ENCODE measurements at places on chromosomes 2 and 18. TPM values are rescaled to one million over a fixed set of nuclear protein-coding genes. Genes with fewer than 3 reads are reported as not detected.

TTN gene
- 0.18 TPM for total RNA-seq

KIF5C gene
- 0.28 TPM for total RNA-seq

C2orf15 gene
- total RNA-seq, result under 0.01 TPM

CHRND gene
- not detected for total RNA-seq

GPR75 gene
- total RNA-seq, result 1.7 TPM

ANKRD12 gene
- 12.9 TPM for total RNA-seq

CPO gene
- not detected for total RNA-seq

TEKT4 gene
- total RNA-seq, result not detected

DNER gene
- under 0.01 TPM for total RNA-seq

FBXO36 gene
- 2.2 TPM for total RNA-seq

ATP6V1C2 gene
- total RNA-seq, result not detected

SLC5A7 gene
- total RNA-seq, result not detected

UGT1A1 gene
- not detected for total RNA-seq

DTYMK gene
- total RNA-seq, result 32.8 TPM

RPIA gene
- 4.1 TPM for total RNA-seq

ELOA2 gene
- not detected for total RNA-seq

EGR4 gene
- not detected for total RNA-seq

NGEF gene
- total RNA-seq, result 1.1 TPM

ZNF512 gene
- total RNA-seq, result 32.2 TPM

CIB4 gene
- total RNA-seq, result not detected

TMEM37 gene
- under 0.01 TPM for total RNA-seq

TUBB8B gene
- total RNA-seq, result not detected

MCM6 gene
- 36.7 TPM for total RNA-seq

CGREF1 gene
- 0.28 TPM for total RNA-seq

ALKAL2 gene
- not detected for total RNA-seq

RNU2-63P gene
- 174 TPM for total RNA-seq

PRSS56 gene
- total RNA-seq, result not detected

DSG2 gene
- 1.7 TPM for total RNA-seq

SERPINB10 gene
- total RNA-seq, result not detected

NYAP2 gene
- total RNA-seq, result not detected

STEAP3 gene
- 18.9 TPM for total RNA-seq

KCNG2 gene
- total RNA-seq, result not detected

IL37 gene
- not detected for total RNA-seq

NOTO gene
- total RNA-seq, result not detected

HJURP gene
- total RNA-seq, result 22.6 TPM
